ENCODE measurements at places on chromosomes 3 and 15. TPM values are rescaled to one million over a fixed set of nuclear protein-coding genes. Genes with fewer than 3 reads are reported as not detected.

Gene GCSAM
- total RNA-seq: not detected

DNA sequence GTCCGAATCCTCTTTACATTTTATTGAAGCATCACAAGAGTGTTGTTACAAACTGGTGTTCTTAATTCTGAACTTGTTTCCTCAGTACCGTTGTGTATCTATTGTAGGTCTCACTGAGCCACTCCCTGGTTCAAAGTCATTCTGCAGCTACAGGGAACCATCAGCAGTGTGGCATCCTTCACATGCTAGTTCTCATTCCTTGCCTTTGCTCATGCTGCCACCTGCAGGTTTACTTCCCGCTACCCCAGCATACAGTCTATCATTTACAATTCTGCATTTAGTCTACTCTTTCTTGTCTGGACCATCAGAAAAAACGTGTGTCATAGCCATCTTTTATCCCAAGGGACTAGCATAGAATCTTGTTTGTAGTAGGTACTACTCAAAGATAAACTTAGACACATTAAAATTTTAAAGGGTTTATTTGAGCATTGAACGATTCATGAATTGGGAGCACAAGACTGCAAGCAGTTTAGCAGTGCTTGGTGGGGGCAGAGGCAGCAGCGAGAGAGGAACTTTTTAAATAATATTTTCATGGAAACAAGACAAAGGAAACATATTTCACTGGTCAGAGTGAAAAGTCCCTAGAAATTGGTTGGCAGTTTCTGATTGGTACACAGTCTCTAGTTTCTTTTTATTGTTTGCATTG, 402.1 kb downstream of the CADM2 start:
- ATAC-seq: no peak

DNA sequence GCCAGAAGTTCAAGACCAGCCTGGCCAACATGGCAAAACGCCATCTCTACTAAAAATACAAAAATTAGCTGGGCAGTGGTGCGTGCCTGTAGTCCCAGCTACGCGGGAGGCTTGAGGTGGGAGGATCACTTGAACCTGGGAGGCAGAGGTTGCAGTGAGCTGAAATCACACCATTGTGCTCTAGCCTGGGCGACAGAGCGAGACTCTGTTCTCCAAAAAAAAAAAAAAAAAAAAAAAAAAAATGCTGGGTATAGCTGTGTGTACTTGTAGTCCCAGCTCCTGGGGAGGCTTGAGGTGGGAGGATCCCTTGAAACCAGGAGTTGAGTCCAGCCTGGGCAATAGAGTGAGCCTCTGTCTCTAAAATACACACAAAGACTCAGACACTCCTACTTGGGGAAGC, 32.0 kb downstream of the PPP1R2 start:
- no peak for ATAC-seq

DNA sequence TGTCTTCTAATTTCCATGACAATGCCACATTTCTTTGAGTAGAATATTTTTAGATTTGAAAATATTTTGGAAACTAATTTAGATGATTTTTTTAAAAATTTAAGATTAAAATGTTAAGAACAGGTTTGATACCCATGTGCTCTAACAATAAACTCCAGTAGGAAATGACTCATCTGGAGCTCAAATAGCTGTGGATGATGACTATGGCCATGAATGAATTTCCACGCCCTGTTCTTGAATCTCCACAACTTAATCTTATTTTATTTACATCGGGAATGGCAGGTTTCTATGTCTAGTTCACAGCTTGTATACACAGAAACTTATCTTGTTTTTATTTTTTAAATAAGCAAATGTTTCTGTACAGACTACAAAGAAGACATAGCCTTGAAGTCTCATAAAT, 726.8 kb downstream of the NAALADL2 start:
- ATAC-seq: no peak

- ATAC-seq: no peak
Observed at GRCh38 chr3:117144853-117145252, 435.3 kb downstream of the TUSC7 start.

DNA sequence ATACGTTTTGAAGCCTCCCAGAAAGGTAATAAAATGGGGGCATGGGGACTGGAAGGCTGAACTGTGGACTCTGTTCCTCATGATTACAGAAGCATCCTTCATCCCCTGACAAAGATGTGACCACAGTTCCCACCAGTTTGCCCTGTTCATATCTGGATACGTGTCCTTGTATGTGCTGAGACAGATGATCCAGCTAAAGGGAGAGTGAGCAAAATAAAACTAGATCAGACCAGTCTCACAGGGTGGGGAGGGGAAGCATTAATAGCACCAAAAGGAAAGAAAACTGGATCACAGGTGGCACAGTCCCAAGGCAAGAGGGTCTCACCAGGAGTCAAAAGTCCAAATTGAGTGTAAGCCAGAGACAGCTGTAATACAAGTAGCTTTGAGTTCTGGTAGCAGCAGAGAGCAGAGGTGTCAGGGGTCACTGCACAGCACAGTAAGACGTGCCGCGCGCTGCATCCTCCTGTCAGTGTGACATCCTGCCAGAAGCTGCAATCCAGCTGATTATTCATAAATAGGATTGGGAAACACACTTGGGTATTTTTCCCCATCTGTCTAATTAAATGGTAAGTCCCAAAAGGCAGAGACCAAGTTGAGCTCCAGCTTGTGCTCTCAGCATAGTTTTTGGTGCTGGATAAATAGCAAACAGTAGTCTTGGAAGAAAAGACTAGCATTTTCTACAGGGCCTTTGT, 560.0 kb upstream of the CFAP20DC start:
- ATAC-seq: peak; percentile 64

GRCh38 chr15:45166834-45167630, 20.7 kb downstream of the SHF start:
- ATAC-seq: peak; percentile 86
